DND-41 (cell line): ENCODE measurements at places on chromosomes 1 and 21.

GRCh38 chr1:110067893-110068645 is 2.4 kb downstream of the ALX3 start:
- no peak for DNase-seq

DNA sequence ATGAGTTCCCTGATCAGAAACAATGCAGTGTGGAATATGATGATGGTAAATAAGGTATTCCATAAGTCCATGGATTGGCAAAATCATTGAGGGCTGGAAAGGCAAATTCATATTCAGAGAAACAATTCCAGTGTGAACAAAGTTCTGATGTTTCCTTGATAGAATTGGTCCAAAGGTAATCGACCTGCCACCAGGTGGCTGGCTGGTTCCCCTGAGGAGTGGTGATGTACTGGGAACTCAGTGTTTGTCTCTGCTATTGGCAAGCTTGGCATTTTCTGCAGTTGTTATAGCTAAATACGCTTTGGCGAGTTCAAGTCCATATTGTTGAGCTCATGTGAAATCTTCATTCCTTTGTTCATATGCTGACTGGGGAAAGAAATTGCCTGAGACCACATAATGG is 165.5 kb upstream of the PTGFR start:
- no peak for DNase-seq

GRCh38 chr1:50418600-50419109 is 4.6 kb downstream of the DMRTA2 start:
- DNase-seq, result no peak

DNA sequence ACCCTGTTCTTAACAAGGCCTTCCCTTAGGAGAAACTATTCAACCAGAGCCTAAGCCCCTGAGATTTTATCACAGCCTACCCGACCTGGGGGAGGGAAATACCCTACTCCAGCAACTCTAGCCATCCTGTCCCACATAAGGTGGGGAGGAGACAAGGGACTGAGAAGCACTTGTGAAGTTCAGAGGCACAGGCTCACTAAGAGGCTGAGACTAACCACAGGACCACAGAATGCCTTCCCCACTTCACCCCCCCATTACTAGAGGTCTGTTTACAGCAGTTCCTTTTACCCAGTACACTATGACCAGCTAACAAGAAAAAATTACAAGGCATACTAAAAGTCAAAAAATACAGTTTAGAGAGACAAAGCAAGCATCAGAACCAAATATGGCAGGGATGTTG is 86.8 kb downstream of the TEX35 start:
- DNase-seq, result peak; percentile 5

GRCh38 chr1:229874136-229874535 is 192.9 kb upstream of the GALNT2 start:
- no peak for DNase-seq

DNA sequence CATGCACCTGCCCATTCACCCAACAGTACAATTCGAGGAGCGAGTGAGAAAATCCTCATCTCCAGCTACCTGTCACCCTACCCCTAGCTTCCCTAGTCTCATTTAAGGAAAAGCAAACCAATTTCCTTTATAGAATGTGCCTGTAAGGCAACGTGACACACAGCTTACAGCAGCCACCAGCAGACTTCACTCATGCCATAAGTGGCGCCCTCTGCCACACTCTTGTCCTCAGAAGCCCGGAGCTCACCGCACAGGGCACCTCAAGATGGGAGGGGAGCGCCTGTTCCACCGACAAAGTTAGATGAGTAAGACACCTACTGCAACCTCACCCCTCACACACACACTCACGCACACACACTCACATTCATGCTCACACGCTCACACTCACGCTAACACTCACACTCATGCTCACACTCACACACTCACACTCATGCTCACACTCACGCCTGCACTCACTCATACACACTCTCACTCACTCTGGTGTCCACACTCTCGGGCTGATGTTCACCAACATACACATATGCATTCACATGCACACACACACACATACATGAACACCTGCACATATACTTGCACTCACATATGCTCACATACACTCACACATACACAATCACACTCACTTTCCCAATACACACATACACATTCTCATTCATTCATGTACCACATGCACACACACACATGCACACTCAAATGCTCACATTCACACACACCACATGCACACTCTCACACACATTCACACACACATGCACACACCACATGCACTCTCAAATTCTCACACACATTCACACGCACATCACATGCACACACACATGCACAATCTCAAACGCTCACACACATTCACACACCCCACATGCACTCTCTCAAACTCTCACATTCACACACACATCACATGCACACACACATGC is 170.7 kb downstream of the PSMG1 start:
- peak; percentile 39 for DNase-seq

DNA sequence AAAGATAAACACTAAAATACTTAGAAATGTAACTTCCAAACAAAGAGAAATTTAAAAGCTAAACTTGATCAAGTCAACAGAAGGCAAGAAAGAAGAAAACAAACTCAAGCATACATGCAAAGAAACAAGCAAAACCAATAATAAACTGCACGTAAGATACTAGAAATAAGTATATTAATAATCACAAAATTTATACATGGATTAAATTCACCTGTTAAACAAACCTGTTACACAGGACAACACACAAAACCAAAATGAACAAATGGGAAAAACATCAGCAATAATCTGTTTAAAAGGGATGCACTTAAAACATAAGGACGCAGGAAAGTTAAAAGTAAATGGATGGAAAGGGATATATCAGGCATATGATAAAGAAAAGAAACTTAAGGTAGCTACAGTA is 165.8 kb downstream of the CDC42BPA start:
- no peak for DNase-seq

GRCh38 chr1:204376465-204376864 is 16.7 kb upstream of the PLEKHA6 start:
- DNase-seq, result no peak

- no peak for DNase-seq
Observed at GRCh38 chr1:12475530-12475934, 142.5 kb downstream of the DHRS3 start.

GRCh38 chr1:119204197-119204960 is 63.9 kb upstream of the WARS2 start:
- DNase-seq, result no peak

GRCh38 chr1:95021805-95022643 is 50.7 kb downstream of the ALG14 start:
- no peak for DNase-seq

DNA sequence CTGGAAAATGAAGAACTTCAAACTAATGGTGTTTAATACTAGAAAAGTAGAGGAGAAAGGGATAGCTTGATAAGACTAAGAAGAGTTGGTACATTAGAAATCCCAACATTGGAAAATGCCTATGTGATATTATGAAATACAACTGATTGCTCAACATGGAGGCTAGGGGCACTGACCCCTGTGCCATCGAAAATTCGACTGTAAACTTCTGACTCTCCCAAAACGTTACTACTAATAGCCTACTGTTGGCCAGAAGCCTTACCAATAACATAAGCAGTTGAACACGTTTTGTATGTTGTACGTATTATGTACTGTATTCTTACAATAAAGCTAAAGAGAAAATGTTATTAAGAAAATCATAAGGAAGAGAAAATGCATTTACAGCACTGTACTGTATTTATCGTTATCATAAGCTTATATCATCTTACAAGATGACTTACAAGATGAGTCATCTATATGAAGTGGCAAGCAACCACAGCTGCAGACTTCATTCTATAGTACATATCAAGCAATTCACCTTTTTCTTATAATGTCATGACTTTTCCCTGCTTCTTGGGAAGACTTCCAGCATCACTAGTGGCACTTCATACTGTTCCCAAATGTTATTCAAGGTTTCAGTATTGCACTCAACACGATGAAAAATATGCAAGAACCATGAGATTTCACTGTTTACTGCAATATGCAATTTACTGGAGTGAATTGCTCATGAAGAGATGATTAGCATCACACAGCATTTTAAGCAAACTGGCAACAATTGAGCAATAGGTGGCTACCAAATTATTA is 12.9 kb upstream of the CTSK start:
- no peak for DNase-seq

DNA sequence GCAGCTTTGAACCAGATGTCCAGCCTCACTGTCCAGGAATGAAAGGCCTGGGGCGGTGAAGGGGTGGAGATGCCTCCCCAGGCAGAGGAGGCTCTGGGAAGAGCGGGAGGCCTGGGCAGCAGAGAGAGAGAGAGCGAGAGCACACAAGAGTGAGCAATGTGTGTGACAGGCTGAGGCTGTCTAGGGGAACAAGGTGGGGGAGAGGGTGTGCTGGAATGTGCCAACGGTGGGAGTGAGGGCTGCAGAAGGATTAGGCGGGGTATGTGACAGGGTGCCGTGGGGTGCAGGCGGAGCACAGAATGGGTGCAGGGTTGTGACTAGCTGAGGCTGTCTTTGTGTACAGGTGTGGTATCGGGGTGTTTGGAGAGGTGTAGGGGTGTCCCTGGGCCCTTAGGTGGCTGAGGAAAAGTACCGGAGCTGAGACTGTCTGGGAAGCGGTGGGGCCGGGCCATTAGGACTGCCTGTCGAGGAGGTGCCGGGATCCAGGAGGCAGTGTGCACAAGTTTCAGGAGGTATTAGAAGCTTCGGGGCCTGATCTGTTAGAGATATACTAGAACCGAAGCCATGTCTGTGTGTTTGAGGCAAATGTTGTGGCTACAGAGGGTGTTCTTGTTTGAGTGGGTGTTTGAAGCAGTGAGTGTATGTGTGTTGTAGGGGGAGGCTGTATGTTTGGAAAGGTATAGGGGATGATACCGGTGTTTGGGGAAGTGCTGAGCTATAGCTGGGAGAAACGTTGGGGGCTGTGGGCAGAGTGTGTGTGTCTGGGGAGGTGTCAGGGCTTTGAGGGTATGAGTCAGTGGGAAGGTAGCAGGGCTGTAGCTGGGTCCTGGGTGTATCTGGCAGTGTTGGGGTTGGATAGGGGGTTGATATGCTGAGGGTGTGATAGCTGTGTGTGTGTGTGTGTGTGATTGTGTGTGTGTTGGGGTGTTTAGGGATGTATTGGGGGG is 9.1 kb downstream of the AHDC1 start:
- no peak for DNase-seq

DNA sequence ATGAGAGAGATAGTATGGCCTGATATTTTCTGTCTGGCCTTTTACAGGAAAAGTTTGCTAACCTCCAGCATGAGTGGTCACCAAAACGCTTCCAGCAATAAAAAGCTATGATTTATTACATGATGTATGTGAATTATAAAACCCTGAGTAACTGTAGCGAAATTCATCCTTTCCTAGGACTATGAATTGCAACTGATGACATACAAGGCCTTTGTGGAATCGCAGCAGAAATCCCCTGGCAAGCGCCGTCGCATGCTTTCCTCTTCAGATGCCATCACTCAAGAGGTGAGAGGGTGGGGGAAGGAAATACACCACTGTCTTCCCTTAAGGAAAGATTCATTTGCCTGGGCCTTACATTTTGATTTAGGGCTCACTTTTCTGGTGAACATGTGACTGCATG is 117.9 kb downstream of the MACF1 start:
- DNase-seq, result no peak

GRCh38 chr1:157108448-157108847 is 8.8 kb upstream of the ETV3L start:
- DNase-seq, result no peak

DNA sequence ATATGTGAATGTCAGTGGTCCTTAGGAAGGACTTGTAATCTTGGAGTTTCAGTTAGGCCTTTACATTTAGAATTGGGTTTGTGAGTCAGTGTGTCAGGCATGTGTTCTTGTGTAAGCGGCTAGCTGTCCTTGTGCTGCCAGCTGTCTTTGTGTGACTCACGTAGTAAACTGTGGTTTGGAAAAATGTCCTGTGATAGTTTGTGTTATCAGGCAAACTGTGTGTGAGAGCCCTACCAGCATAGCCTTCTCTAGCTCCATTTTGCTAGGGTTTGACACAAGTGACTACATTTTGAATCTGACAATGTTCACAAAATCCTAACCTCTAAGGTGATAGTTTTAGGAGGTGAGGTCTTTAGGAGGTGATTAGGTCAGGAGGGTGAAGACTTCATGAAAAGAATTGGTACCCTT is 6.9 kb upstream of the SLC35D1 start:
- DNase-seq, result no peak

DNA sequence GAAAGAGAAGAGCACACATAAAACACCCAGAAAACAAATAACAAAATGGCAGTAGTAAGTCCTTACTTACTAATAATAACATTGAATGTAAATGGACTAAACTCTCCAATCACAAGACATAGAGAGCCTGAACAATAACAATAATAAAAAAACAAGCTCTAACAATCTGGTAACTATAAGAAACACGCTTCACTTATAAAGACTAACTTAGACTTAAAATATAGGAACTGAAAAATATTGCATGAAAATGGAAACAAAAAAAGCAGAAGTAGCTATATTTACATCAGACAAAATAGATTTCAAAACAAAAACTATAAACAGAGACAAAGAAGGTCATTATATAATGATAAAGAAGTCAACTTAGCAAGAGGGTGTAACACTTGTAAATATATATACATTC is 83.1 kb upstream of the LYPLAL1 start:
- no peak for DNase-seq

- DNase-seq, result no peak
Observed at GRCh38 chr1:18731591-18732235, 101.1 kb downstream of the PAX7 start.

- DNase-seq, result no peak
Observed at GRCh38 chr1:94324178-94324544, 86.8 kb upstream of the ARHGAP29 start.

- no peak for DNase-seq
Observed at GRCh38 chr1:4944911-4945310, 290.5 kb downstream of the AJAP1 start.

GRCh38 chr1:151710187-151710840 is 6.3 kb downstream of the CELF3 start:
- peak; percentile 20 for DNase-seq

DNA sequence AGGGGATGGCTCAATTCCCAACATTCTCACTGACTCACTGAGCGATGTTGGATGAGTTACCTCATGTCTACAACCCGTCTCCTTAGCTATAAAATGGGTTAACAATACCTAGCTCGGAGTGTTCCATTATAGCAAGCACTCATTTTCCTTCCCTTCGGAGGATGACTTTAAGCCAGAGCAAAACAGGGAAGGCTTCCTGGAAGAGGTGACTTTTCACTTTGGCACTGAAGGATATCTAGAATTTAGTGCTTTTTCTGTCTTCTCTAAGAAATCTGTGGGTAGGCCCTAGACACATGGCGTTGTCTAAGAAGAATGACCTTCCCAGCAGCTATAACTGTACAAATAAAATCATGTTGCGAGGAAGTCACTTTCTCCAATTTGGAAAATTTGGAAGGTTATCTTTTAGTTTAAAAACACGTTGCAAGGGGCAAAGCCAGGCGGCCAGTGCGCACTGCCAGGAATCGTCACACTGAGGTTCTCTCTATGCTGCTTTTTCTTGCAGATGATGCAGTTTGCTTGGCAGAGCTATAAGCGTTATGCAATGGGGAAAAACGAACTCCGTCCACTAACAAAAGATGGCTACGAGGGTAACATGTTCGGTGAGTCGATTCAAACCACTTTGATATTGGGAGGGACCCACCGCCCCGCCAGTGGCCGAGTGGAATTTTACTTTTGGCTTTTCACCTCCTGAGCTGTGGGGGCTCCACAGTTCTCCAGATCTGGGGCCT is 69.5 kb downstream of the MAN1C1 start:
- no peak for DNase-seq
